ENCODE measurements at places on chromosomes 1 and 21.

DNA sequence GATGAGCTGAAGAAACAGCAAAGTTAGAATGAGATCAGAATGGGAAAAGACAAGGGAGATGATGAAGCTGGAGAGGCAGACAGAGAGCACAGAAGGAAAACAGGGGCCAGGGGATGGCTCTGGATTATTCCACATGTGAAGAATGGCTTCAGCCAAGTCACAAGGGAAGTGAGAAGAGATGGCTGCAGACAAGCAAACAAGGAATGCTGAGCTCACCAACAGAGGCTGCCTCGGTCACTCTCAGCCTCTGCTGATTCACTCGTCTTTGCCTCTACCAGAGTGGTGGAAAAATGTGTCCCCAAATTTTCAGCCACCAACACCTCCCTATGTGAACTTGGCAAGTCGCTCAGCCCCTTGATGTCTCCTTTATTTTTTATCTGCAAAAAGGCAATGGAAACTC is 46.7 kb downstream of the TRABD2B start:
- DNase-seq = no peak

- DNase-seq = no peak
These were observed 33.2 kb upstream of the KANK4 start for GRCh38 chr1:62352387-62352786.

GRCh38 chr1:41574842-41575241 is 90.4 kb upstream of the EDN2 start:
- no peak for DNase-seq

DNA sequence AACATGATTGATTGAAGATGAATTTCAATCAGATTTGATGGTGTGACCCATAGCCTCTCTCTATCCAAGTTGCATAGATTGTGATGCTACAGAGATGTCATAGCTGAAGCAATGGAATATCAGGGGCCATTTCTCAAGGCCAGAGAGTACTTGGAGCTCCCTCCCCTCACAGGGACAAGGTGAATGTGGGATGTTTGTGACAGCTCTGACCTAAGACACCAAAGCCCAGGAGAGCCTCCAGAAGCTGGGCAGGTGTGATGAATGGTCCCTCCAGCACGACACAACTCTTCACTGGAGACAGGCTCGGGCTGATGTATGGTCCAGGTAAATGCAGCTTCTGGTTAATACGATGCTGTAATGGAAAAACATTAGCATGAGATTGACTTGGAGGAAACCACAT is 101.0 kb upstream of the ZC3H12A start:
- DNase-seq = no peak

DNA sequence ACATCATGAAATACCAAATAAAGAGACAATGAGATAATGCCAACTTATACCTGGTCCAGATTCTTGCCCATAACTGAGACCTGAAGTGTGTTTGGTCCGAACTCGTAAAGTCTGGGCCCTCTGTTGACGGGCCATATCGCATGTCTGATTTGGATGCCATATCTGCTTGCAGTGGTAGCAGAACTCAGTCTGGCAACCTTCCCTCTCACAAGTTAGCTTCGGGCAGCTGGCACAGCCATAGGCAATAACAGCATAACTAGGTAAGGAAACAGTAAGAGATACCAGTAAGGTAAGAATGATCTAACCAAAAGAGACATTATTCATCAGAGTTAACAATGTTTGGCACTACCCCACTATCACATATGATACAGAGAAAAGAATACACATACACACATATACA is 15.1 kb downstream of the RNF19B start:
- no peak for DNase-seq

GRCh38 chr1:12615865-12616708 is 1.9 kb downstream of the DHRS3 start:
- no peak for DNase-seq

GRCh38 chr1:206873603-206874188 is 8.3 kb downstream of the IL20 start:
- DNase-seq = no peak

DNA sequence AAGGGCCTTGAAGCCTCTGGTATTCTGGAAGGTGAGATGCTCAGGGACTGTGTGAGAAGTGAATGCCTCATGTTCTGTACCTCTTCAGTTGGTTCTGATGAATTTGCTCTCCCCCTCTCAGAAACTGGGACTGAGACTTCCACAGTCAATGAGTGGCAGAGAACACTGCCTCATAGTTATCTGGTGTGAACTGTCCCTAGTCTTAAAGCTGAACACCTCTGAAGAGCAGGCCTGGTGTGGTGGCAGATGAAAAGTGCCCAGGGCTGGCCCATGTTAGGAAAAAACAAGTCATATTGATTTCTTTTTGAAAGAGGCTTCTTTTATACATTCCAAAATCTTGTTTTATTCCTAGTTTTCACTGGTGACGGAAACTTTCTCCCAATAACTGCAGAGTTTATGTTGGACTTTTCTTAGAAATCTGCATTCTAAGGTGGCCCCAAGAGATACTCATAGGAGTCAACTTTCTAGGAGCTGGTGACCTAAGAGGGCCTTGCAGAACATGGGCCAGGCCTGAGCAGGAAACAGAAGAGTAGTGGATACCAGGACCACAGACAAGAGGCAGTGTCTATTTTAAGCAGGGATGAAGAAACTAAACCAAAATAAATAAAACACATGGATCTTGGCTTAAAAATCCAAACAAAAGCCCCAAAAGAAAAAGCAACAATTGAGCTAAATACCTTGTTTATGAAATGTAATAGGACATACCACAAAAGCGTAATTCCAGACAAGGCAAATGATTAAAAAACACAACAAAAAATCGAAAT is 19.5 kb downstream of the DUSP10 start:
- no peak for DNase-seq

DNA sequence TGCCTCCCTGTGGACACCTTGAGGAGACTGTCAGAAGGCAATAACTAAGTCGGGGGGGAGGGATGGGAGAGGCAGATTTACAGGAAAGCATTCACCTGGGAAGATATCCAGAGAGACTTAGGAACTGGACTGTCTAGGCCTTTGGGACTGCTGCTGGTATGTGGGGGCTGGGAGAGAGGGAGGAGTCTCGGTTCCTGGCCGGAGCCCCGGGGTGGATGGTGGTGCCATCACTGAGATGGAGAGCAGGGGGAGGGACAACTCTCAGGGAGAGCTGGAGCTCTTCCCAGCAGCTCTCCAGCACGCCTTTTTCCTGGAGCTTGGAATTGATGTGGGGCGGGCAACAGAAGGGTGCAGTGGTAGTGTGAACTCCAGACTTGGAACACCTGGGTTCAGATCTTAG is 22.1 kb downstream of the PTPRF start:
- DNase-seq = no peak

- no peak for DNase-seq
These were observed 36.9 kb upstream of the GPR37L1 start for GRCh38 chr1:202085682-202086373.

- no peak for DNase-seq
These were observed 19.7 kb downstream of the PRAMEF1 start for GRCh38 chr1:12810691-12811408.

DNA sequence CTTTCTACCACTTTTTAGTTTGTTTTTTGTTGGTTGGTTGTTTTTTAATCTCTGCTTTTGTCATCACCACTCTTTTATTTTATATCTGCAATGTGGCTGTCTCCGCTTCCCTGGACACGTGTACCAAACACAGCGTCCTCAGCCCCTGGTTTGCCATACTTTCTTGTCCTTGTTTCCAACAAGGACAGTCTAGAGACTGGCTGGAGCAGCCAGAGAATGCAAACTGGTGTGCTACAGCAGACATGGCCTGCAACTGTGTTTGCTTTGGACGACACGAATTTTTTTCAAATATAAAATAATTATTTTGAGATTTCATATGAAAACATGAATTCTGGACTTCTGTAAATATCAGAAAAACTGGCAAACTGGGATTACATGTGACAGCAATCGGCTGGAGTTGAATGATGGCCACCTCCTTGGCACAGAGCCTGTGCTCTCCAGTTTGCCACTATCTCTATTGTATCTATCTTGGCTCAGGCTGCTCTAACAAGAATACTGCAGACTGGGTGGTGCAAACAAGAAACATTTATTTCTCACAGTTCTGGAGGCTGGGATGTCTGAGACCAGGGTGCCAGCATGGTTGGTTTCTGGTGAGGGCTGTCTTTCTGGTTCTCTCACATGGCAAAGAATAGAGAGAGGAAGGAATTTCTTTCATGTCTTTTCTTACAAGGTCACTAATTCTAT is 34.6 kb upstream of the POU2F1 start:
- no peak for DNase-seq

DNA sequence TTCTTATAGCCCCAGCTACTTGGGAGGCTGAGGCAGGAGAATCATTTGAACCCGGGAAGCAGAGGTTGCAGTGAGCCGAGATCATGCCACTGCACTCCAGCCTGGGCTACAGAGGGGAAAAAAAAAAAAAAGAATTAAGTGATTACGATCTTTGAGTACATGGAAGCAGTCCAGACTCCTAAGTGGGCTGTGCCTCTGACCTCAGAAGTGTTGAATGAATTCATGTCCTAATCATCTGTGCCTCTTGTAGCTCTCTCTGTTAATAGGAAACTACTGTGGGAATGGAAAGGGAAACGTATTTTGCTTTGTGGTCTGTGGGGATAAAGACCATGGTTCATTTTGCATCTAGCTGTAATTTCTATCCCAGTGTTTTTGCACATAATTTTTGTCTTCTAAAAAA is 8.4 kb upstream of the IVNS1ABP start:
- DNase-seq = no peak

- DNase-seq = no peak
These were observed 7.0 kb downstream of the SIPA1L2 start for GRCh38 chr1:232622981-232623380.

GRCh38 chr1:237098541-237098940 is 56.6 kb downstream of the RYR2 start:
- no peak for DNase-seq

DNA sequence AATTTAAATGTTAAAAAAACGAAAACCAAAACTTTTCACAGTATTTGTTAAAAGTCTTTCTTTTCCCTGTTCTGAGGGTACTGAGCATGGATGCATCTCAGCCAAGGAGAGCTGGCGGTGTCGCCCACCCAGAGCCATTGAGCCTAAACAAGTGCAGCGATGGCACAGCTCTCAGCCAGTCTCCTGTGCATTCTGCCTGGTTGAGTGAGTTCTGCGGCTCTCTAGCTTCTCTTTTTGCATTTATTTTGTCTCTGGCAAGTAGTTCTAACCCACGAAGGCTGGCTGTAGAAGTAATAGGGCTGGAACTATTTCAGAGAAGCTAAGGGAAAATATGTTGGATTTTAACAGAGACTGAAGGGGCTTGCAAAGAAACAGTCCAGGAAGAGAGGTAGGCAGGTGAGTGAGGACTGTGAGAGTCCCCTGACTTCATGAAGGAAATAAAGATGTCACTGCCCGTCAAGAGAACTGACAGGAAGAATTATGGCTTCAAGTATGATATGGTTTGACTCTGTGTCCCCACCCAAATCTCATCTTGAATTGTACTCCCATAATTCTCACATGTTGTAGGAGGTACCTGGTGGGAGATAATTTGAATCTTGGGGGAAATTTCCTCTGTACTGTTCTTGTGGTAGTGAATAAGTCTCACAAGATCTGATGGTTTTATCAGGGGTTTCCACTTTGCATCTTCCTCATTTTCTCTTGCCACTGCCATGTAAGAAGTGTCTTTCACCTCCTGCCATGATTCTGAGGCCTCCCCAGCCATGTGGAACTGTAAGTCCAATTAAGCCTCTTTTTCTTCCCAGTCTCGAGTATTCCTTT is 35.7 kb upstream of the LIN9 start:
- DNase-seq = no peak

DNA sequence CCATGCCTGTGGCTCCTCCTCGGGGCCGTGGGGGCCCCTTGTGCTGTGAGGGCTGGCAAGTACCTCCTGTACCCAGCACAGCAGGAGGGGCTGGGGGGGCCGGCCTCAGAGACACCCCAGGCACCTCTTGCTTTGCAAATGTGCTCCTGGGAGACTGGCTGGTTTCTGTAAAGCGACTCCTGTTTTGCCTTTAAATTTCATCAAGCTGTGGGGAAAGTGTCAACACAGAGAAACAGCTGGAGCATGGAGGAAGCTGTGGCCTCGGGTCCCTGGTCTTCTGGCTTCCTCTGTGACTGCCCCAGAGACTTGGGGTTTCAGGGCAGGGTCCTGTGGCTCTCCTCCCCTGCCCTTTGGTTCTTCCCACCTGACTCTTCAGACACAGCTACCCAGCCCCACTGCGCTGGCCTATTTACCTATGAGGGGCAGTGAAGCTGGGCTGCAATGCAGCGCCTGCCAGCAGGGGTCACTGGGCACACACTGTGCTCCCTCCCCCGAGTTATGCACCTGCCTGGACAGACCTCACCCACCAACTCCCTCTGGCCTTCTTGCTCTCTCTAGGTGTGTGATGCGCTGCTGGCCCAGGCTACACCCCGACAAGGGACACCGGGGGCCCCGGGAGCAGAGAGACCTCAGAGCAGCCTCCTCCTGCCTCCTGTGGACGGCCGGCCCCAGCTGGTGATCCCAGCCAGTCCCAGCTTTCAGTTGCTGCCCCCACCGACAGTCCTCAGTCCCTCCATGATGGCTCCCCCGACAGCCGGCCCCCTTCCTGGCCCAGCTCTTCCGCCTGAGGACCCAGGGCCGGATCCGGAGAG is 17.6 kb upstream of the PEX10 start:
- DNase-seq = no peak

DNA sequence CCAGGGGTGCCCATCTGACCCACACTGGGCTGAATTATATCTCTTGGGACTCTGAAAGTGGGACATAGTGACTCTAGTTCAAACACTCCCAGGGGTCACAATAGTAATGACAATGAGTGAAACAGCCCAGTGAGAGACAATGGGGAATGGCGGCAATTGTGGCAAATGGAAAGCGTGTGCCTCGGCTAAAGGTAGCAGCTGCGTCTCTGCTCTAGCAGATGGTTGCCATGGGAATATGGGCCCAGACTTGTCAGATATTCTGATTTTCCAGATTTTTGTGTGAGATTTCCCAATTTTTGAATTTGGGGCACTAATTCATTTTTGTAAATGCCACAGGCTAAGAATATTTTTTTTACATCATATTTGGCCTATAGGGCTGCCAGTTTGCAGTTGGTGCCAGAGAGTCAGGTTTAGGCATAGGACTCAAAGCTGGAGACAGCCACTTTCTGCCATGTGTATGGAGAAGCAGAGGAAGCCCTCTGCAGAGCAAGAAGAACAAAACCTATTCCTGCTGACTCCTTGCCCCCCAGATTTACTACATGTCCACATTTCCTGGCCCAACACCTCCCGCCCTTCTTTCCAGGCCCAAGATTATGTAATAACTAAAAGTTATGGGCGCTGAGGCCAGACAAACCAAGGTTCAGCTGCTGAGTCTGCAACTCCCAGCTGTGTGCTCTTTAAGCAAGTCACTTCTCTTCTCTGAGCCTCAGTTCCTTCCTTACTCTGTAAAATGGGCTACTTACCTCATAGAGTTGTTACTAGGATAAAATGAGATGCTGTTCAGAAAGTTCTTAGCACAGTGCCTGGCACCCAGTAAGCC is 21.6 kb upstream of the PTP4A2 start:
- no peak for DNase-seq

DNA sequence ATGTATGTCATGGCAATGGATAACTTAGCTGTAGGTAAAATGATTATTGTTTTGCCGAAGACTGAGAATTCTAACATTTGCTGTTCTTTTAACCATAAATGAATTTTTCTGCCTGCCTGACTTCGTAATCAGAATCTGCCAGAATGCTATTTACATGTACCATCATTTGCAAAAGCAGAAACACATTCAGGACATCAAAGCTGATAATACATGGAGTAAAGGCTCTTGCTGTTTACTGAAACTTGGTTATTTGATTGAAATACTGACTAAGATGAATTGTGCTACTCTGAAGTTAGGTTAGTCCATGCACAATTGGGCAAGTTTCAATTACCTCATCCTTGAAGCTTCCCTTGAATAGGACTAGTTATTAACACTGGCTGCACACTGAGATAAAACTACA is 293.8 kb downstream of the PLA2G4A start:
- DNase-seq = no peak

GRCh38 chr1:185279571-185279970 is 37.5 kb downstream of the IVNS1ABP start:
- no peak for DNase-seq
